SJSA1 (cell line): ENCODE measurements at places on chromosomes 1 and 21. TPM values are rescaled to one million over a fixed set of nuclear protein-coding genes. Genes with fewer than 3 reads are reported as not detected.

DNA sequence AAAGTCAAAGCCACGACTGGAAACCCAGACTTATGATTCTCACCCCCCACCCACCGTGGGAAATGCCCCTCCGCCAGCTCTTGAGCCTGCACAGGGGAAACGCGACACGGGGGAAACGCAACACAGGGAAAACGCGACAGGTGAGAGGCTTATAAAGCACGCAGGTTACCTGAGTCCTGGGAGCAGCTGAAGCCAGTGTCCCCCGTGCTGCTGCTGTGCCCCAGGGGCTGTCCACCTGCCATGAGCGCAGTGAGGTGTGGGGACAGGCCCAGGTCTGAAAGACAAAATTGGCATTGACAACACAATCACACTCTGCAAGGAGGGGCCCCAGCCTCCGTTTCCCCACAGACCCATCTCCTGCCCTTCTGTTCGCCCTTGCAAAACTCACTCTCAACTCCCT is 46.3 kb downstream of the GPR161 start:
- DNase-seq = no peak
- H3K27ac ChIP-seq = no peak overlapping the region
- H3K36me3 ChIP-seq = peaks cover 15% of the 10 kb centered on the region
- peaks cover 8% of the 10 kb centered on the region; the same call in 1 of the 2 replicates for H3K4me1 ChIP-seq
- H3K4me3 ChIP-seq = no peak overlapping the region

- H3K27ac ChIP-seq = no peak overlapping the region
- no peaks in the 10 kb centered on the region for H3K27me3 ChIP-seq
- no peaks in the 10 kb centered on the region for H3K4me1 ChIP-seq
- DNase-seq = no peak
- H3K4me3 ChIP-seq = no peak overlapping the region
Measured at GRCh38 chr1:70382682-70383081, 28.2 kb upstream of the ANKRD13C start.

- H3K27ac ChIP-seq = no peak overlapping the region
- H3K27me3 ChIP-seq = no peaks in the 10 kb centered on the region
- no peak for DNase-seq
- no peaks in the 10 kb centered on the region for H3K36me3 ChIP-seq
- peaks cover 25% of the 10 kb centered on the region for H3K4me1 ChIP-seq
Measured at GRCh38 chr1:26225033-26225831, 8.8 kb upstream of the CEP85 start.

- H3K4me3 ChIP-seq = no peak overlapping the region
- H3K27me3 ChIP-seq = no peaks in the 10 kb centered on the region
- H3K27ac ChIP-seq = no peak overlapping the region
- H3K36me3 ChIP-seq = no peaks in the 10 kb centered on the region
- H3K4me1 ChIP-seq = peaks cover 16% of the 10 kb centered on the region
- no peak for DNase-seq
Measured at GRCh38 chr1:231861541-231862481, 235.2 kb downstream of the DISC1 start.

DNA sequence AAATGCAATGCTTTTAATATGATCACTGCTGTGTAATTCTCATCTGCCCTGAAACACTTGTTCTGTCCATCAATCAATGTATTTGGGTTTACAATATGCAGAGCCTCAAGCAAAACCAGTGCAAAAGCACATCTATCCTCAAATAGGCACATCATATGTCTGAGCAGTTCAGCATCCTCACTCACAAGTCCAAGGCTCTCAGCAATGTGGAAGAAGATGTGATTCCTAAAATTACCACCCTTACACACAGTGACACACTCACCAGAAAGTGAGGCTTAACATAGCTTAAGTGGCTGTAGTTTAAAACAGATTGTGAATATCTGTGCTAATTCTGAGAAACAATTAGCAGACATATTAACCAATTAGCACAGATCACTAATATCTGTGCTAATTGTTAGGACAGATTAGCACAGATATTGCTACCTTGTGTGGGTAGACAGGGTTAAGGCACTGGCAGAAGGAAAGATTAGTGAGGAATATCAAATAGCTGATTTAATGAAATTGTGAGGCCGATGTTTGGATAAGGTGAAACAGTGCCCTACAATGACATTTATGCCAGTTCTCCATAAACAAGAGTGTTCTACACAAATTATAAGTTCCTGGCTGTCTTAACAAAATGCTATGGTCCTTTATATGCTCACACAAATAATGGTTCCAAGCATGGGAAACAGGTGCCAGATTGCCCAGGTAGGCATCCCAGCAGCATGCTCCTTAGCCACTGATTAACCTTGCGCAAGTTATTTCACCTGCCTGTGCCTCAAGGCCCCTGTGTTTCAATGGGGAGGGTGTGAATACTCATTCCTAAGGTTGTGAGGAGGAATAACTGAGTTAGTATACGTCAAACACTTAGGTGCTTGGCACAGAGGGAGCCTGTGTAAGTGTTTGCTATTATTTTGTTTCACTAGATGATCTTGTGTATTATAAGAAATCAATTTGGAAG is 41.7 kb downstream of the MRPL39 start:
- no peak overlapping the region for H3K27ac ChIP-seq
- H3K27me3 ChIP-seq = no peaks in the 10 kb centered on the region
- H3K36me3 ChIP-seq = peaks cover 53% of the 10 kb centered on the region
- DNase-seq = no peak
- no peak overlapping the region for H3K4me3 ChIP-seq

DNA sequence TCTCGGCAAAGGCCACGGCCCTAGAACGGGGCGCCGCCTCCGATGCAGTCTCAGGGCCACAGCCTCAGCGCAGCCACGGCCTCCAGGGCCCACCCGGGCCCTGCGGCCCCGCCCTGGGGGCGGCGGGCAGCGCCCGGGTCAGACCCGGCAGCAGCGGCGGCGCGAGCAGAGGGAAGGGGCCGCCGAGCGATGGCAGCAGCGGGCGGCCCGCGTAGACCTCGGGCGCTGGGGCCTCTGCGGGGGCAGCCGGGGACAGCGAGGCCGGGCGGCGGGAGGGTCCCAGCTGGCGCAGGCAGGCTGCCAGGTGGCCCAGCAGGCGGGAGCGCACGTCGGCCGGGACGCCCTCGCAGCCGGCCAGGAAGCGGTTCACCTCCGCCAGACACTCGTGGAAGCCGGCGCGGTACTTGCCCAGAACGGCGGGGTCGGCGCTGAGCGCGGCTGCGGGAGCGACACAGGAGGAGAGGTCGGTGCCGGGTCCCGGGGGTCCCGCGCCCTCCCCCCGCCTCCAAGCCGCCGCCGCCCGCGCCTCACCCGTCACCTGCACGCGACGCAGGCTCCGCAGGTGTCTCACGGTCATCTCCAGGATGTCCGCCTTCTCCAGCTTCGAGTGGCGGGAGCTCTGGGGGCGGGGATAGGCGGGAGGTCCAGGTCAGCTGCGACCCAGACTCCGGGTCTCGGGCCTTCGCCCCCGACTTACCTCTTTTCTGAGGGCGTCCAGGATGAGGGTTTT is 737 bp downstream of the HES4 start:
- H3K4me1 ChIP-seq = peaks cover 33% of the 10 kb centered on the region
- peak overlapping the region; percentile 66 for H3K4me3 ChIP-seq
- H3K27ac ChIP-seq = peak overlapping the region; percentile 100
- no peaks in the 10 kb centered on the region for H3K27me3 ChIP-seq
- H3K36me3 ChIP-seq = peaks cover 31% of the 10 kb centered on the region
- DNase-seq = peak; percentile 57

DNA sequence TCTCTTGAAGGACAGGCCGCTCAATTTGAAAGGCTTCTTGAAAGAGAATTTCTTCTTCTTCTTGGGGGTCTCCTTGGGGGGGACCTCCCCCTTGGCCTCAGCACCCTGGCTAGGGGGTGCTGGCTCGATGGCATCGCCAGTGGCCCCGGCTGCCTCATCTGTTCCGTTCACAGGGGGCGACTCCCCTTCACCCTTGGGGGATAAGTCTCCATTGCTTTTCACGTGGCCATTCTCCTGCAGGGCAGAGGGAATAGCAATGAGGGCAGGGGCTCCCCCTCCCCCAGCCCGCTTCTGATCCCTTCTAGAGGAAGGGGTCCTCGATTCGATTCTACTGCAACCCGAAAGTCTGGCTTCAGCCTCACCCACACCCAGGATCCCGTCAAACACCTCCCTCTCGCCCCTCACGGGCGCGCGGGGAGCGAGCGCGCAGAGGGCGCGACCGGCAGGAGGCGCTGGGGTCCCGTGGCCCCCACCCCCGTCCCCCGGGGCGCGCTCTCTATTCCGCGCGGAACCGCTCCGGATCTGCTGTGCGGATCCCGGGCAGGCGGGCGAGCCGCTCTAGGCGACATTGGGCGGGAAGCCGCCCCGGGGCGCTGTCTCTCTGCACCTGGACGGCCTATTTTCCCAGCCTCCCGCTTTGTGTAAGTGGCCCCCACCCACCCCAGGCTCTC is 1.0 kb downstream of the MARCKSL1 start:
- H3K36me3 ChIP-seq = peaks cover 53% of the 10 kb centered on the region
- peak overlapping the region; percentile 85 for H3K4me3 ChIP-seq
- no peak overlapping the region for H3K27ac ChIP-seq
- H3K27me3 ChIP-seq = no peaks in the 10 kb centered on the region
- peak; percentile 57 for DNase-seq

- H3K27ac ChIP-seq = no peak overlapping the region
- no peaks in the 10 kb centered on the region for H3K27me3 ChIP-seq
- H3K36me3 ChIP-seq = no peaks in the 10 kb centered on the region
Measured at GRCh38 chr1:3267550-3268270, 186.8 kb upstream of the ARHGEF16 start.

GRCh38 chr1:13820055-13820454 is 120.1 kb downstream of the PRDM2 start:
- H3K27me3 ChIP-seq = no peaks in the 10 kb centered on the region
- H3K4me1 ChIP-seq = no peaks in the 10 kb centered on the region
- no peak overlapping the region for H3K27ac ChIP-seq
- H3K4me3 ChIP-seq = no peak overlapping the region
- no peaks in the 10 kb centered on the region for H3K36me3 ChIP-seq

- H3K36me3 ChIP-seq = no peaks in the 10 kb centered on the region
- no peak for DNase-seq
- no peaks in the 10 kb centered on the region for H3K4me1 ChIP-seq
- H3K27ac ChIP-seq = no peak overlapping the region
- no peaks in the 10 kb centered on the region for H3K27me3 ChIP-seq
- H3K4me3 ChIP-seq = no peak overlapping the region
Measured at GRCh38 chr1:169236880-169237279, 130.4 kb downstream of the ATP1B1 start.

- DNase-seq = no peak
- no peak overlapping the region for H3K4me3 ChIP-seq
- no peak overlapping the region for H3K27ac ChIP-seq
- H3K4me1 ChIP-seq = no peaks in the 10 kb centered on the region
Measured at GRCh38 chr1:36645867-36646266, 163.2 kb upstream of the CSF3R start.

GRCh38 chr1:234702342-234703000 is 92.5 kb upstream of the IRF2BP2 start:
- peak; percentile 21 for DNase-seq
- no peak overlapping the region for H3K27ac ChIP-seq
- H3K4me1 ChIP-seq = peaks cover 15% of the 10 kb centered on the region
- no peaks in the 10 kb centered on the region for H3K36me3 ChIP-seq
- no peak overlapping the region for H3K4me3 ChIP-seq

DNA sequence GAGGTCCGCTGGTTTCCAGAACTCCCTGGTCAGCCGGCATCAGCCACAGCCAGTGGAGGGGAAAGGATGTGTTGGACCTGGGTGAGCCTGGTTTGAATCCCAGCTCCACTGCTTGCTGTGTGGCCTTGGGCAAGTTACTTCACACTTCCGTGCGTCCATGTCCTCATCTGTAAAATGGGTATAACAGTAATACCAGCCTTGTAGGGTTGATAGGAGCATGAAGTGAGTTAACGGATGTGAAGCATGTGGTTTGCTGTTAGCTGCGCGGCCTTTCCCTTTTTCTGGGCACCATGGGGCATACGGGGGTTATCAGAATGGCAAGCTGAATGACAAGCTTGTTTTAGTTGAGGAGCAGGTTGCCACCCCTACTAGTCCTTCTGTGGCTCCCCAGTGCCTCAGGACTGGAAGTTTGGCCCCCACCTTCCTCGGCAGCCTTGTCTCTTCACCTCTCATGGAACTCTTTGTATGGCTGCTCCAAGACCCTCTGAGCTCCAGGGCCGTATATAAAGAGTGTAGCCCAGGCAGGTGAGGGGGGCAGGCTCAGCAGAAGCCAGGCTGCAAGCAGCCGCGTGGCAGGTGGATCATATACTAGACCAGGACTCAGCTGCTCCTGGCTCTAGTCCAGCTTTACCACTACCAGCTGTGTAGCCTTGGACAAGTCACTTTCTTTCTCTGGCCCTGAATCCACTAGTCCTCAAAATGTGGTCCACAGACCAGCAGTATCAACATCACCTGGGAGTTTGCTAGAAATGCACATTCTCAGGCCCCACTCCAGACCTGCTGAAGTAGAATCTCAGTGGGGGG is 95.4 kb downstream of the LACTBL1 start:
- H3K36me3 ChIP-seq = no peaks in the 10 kb centered on the region
- no peak for DNase-seq
- no peak overlapping the region for H3K4me3 ChIP-seq

DNA sequence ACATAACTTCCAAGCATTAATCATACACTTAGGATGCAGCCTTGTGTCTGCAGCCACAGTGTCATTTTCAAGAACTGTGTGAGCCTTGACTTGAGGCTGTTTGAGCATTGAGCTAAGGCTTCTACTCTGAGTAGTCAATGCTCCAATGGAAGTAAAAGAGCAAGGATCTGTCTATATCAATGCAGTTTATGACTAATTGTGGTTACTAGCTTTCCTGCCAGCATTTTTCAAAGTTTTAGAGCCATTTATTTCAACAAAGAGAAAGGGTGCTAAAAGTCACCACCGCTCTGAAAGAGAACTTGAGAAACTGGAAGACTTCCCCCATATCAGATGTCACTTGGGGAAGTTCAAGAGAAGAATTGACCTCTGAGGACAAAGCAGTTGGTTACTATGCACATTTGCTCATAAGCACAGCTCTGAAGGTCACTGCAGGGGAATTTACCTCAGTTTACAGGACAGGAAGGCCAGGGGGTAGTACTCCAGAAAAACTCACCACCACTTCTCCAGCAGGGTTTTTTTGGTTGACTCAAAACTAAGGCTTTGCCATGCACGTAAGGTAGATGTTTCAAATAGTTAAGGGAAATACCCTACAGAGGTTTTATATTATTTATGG is 24.5 kb upstream of the RGS1 start:
- H3K36me3 ChIP-seq = no peaks in the 10 kb centered on the region
- H3K4me1 ChIP-seq = peaks cover 15% of the 10 kb centered on the region
- H3K4me3 ChIP-seq = no peak overlapping the region
- peak overlapping the region; percentile 28; the same call in 1 of the 2 replicates for H3K27ac ChIP-seq
- H3K27me3 ChIP-seq = no peaks in the 10 kb centered on the region

The FLVCR1 gene
- total RNA-seq = 9.6 and 18.8 TPM in 2 replicates

The OR2T10 gene
- not detected in 2 replicates for total RNA-seq

The H6PD gene
- total RNA-seq = 12.2 and 12.6 TPM in 2 replicates

The AKT3 gene
- total RNA-seq = 33.7 and 55.0 TPM in 2 replicates

The MRPL24 gene
- 70.0 and 126 TPM in 2 replicates for total RNA-seq

The SIK1 gene
- 5.3 and 9.1 TPM in 2 replicates for total RNA-seq
